ENCODE measurements at places on chromosomes 16 and 17.

DNA sequence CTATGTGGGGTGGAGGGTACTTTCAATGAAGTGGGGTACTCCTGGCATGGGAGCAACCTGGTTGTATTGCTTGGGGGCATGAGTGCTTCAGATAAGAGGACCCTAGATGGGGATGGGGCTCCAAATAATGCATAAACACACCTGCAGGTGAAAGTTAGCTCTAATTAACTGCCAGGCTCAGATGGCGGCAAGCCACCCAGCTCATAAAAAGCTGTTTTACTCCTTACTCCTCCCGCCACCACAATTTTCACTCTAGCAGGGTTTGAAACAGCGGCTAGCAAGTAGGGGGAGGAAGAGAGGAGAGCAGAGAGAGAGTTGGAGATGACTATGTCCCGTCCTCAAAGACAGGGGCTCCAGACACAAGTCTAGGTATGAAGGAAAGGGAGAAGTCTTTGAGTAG lies 117.7 kb upstream of the WSCD1 start:
- DNase-seq: no peak

DNA sequence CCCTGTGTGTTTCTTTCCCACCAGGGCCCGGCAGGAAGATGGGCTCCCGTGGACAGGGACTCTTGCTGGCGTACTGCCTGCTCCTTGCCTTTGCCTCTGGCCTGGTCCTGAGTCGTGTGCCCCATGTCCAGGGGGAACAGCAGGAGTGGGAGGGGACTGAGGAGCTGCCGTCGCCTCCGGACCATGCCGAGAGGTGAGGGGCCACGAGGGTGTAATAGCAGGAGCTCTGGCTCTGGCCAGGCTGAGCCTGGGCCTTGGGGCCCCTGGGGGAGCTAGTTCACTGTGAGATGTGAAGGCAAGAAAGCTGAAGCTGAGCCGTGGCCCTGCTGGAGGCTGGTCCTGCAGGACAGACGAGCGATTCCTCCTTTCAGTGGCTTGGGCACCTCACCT lies 20.0 kb downstream of the C1QTNF1 start:
- DNase-seq: no peak

DNA sequence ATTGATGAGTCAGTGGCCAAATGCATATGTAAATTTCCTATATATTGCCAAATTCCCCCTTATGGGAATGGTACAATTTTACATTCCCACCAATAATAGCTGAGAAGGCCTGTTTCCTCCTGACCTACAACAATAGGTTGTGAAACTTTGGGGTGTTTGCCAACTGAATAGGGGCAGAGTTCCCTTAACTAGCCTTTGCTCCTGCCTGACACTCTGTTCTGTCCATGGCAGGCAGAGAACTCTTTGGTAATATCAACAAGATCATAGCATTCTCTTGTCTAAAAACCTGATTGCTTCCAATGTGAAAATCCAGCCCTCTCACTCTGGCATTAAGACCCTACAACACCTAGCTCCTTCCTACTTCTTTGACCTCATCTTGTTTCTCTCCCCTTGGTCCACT lies 149.7 kb downstream of the HAPSTR1 start:
- no peak for DNase-seq

GRCh38 chr17:160336-160735 lies 21.1 kb downstream of the DOC2B start:
- DNase-seq: no peak

DNA sequence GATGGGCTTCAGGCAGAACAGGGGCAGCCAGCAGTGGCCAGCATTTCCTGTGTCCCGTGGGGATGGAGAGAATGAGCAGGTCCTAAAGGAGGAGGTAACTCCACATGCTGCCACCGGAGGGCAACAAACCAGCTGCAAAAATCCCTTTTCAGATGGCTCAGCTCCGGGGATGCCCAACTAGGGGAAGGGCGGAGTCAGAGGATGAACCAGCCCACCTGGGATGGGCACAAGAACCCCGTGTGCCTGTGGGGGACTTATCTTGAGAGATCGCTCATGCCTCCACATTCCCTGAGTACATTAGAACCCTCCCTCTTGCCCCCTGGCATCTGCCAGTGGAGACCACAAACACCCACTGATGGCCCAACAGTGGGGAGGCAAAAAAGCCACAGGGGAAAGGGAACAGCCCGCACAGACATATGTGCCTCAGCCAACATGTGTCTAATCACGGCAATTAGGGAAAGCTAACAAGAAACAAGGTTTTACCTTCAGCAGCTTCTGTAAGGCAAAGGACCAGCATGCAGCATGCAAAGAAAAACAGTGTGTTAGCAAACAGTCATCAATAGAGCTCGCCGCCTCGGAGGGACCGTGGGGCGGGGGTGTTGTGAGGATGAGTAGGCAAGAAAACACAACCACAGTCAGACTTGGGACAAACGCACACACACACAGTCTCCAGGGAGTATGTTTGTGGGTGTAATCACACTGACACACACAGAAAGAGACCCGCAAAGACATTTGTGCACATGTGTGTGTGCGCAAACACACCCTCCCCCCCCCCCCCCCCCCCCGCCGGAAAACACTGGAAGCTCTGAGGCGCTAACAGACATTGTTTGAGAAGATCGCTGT lies 64.0 kb downstream of the MYO18A start:
- DNase-seq: no peak

- DNase-seq: peak; percentile 24
Observed at GRCh38 chr16:74813109-74813641, 38.6 kb upstream of the FA2H start.

DNA sequence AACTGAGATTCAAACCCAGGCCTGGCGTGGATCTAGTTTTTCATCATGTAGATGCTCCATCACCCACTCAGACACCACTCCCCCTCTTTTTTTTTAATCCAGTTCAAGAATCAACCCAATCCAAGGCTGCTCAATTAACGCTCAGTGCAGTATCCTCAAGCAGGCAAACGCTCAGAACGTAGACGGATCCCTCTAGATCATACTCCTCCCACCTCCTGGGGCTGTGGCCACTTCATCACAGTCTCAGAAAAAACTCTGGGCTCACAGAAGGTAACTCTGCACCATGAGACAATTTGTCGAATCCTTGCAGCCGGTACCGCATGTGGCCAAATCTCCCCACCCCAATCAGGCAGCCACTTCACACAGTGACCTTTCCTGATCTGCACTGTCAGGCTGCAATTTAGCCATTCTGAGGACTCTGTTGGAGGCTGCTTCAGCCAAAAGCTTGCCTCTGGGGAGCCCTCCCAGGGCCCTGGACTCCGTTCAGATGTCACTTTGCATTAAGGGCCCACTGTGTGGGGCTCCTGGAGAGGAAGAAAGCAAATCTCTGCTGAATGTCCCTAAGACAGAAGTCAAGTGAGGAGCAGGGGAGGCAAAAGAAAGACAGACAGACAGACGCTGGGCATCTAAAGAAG lies 183.5 kb downstream of the XYLT1 start:
- no peak for DNase-seq

GRCh38 chr16:86616906-86617305 lies 38.6 kb downstream of the FOXL1 start:
- DNase-seq: no peak

DNA sequence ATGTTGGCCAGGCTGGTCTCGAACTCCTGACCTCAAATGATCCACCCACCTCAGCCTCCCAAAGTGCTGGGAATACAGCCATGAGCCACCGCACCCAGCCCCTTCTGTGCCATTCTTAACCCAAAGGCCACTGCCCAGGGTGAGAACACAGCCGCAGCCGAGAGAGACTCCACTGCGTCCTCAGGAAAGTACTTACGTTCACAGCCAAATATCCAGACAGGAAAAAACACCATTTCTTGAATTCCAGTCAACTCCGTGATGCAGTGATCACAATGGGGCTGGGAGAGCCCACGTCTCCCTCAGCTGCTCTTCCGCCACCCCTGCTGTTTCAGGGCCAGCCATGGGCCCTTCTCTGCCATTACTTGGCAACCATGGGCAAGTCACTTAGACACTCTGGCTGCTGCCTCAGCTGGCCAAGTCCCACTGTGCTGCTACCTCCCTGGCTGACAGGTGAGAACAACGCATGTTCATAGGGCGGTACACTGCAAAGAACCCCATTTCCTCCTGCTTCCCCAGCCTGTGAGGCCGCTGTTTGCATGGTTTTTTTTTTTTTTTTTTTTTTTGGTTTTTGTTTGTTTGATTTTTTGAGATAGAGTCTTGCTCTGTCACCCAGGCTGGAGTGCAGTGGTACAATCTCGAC lies 4.3 kb downstream of the CDIP1 start:
- DNase-seq: no peak

- peak; percentile 69 for DNase-seq
Observed at GRCh38 chr17:18184143-18185031, 759 bp downstream of the ALKBH5 start.

DNA sequence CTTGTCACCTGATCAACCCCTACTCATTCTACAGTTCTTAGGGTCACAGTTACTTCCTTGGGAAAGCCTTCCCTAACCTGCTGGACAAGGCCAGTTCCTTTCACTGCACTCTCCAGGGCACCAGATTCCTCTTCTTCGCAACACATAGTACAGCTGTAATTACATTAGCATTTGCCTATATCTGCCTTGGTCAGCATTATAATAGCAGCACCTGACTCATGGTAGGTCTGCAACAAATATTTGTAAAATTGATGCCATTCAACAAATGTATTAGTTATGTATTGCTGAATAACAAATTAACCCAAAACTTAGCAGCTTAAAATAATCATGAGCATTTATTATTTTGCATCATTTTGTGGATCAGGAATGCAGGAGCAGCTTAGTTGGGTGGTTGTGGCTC lies 193.0 kb downstream of the IRX5 start:
- DNase-seq: no peak

DNA sequence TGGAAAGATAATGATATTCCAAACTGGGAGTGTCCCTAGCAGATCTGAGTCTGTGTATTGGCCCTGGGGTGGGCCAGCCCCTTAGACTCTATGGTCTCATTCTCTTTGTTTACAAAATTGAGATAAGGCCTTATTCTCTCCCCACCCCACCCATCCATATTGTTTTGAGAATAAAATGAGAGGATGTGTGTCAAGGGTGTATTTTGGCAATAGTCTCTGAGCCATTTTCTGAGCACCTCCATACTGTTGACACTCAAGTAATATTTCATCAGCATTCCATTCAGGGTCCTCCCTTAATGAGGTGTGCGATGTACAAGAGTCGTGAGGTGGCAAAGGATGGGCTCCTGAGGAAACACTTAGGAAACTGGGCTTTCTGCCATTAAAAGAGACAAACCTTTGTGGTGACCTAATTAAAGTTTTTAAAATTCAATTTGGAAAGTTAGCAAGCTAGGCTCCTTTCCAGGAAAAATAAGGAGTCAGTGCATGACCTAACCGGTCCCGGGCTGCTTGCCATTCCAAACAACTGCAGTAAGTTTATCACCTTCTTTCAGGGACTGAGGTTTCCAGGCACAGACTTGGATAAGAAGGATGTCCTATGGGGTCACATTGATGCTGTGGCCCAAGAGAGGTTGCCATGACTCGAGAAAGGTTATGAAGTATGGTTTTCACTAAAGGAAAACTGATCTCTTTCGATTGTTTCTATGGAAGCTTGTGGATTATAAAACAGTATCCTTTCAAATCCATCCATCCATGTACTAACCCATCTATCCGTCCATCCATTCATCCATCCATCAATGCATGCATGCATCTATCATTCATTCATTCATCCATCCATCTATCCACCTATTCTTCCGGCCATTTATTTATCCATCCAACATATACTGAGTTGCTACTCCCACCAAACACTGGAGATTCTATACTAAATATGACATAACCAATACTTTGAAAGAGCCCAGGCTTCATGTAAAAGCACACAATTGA lies 443.3 kb downstream of the UTP18 start:
- DNase-seq: no peak

GRCh38 chr17:1087381-1088241 lies 90.7 kb downstream of the TIMM22 start:
- no peak for DNase-seq

DNA sequence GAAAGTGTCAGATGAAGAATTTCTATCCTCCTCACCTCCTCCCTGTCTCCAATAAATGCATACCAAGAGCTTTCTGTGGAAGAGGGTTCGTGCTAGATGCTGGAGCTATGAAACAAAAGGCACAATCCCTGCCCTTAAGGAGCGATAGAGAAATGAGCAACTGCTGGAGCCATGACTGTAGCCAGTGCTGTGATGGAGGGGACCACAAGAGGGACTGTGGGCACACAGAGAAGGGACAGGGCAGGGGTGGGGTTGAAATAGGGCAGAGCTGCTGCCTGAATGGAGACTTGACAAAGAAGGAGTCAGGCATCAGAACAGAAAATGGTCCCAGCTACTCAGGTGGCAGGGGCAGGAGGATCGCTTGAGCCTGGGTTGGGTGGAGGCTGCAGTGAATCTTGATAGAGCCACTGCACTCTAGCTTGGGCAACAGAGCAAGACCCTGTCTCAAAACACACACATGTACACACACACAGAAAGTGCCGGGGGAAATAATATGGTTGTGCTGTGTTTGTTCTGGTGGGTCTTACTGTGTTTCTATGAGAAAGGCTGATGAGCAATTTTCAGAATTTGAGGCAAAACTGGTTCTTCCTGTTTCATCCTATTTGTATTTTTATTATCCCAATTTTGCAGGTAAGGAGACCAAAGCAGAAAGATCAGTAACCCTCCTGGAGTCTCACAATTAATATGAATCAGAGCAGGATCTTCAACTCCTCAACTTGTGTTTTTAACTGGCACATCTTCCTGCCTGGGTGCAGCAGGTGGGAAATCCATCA lies 16.5 kb downstream of the TMEM98 start:
- no peak for DNase-seq

- DNase-seq: no peak
Observed at GRCh38 chr16:84262939-84263338, 23.1 kb upstream of the KCNG4 start.

DNA sequence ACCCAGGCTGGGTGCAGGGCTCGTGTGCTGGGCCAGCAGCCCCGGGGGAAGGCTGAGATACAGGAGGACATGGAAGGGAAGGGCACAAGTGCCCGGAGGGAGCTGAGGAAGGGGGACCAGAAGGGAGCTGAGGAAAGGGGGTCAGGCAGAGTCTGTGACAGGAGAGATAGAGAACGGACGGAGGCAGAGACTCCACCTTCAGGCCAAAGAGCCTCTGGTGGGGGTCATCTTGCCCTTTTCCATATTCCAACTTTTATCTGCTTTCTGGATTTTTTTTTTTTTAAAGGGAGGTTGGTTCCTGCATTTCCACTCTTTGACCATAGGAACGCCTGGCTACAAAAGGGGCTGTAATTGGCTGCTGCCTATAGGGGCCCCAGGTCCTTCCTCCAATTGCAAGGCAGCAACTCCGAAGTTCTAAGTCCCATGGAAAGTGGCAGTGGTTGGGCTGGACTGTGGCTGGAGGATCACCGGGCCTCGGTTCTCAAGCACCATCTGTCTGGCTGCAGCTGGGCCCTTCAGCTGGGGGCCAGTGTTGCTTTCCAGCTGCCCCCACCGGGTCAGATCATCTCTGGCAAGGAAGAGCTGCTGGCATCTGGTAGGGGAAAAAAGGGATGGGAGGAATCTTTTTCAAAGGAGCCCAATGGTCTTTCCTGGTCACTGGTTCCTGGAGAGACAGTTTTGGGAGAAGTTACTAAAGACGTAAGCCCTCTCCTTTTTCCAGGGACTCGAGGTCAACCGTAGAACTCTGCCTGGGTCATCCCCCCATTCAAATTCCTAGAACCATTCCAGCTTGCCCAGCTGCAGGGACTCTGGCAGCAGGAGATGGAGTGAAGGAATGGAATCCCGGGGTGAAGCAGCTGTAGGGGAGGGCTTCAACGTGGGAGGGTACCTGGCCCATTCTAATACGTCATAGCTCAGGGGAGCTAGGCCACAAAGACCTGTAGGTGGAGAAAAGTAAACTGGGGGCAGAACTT lies 13.1 kb upstream of the MRPS23 start:
- no peak for DNase-seq

- DNase-seq: peak; percentile 51
Observed at GRCh38 chr17:55717898-55718735, 4.5 kb downstream of the TMEM100 start.

- no peak for DNase-seq
Observed at GRCh38 chr17:59154721-59155438, at the start of gene SKA2. Gene SKA2, minus strand, starts transcription at chr17:59155186. Its CDS starts 23 bp downstream, at chr17:59155163.

Measured in naive B cell (primary cell).